ENCODE measurements at places on chromosomes 1 and 21.

DNA sequence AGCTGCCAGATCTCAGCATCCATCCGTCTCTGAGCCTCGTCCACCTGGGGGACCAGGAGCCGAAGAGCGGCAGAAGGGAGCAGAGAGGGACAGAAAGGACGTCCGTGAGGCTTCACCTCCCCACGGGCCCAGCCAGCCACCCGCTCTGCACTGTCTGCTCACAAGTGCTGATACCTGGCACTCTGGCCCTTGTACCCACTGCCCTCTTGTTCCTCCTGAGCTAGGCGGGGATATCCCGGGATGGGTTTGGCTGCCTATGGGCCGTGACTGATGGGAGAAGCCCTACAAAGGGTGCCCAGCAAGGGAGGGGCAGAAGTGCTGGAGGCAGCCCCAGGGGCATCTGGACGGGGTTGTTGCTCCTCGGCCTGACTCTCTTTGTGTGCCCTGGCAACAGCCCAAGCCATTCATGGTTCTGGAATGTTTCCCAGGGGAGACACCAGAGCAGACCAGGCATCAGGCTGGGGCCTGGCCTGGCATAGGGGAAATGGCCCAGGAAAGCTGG, 57.6 kb downstream of the LDLRAD2 start:
- DNase-seq: peak; percentile 1

- DNase-seq: peak; percentile 64
Measured at GRCh38 chr1:181216591-181216994, 128.1 kb downstream of the IER5 start.

GRCh38 chr1:23574265-23574754, 15.0 kb upstream of the ID3 start:
- DNase-seq: no peak

DNA sequence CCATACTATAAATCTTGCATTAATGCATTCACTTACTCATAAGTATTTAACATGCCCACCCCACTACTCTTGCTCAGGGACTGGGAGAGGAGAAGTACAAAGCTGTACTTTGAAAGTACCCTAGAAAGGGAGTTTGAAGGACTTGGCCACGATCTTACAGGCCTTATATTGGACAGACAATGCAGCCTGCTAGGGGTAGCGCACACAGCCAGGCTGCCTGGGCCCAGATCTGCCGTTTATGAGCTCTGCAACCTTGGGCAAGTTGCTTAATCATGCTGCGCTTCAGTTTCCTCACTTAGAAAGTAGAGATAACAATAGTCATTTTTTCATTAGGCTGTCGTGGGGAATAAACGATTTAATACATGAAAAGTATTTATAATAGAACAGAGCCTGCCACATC, 110.1 kb downstream of the CDC7 start:
- no peak for DNase-seq

- DNase-seq: no peak
Measured at GRCh38 chr1:11825131-11825530, 19.1 kb downstream of the CLCN6 start.

GRCh38 chr1:7967651-7968050, 6.1 kb downstream of the PARK7 start:
- no peak for DNase-seq

DNA sequence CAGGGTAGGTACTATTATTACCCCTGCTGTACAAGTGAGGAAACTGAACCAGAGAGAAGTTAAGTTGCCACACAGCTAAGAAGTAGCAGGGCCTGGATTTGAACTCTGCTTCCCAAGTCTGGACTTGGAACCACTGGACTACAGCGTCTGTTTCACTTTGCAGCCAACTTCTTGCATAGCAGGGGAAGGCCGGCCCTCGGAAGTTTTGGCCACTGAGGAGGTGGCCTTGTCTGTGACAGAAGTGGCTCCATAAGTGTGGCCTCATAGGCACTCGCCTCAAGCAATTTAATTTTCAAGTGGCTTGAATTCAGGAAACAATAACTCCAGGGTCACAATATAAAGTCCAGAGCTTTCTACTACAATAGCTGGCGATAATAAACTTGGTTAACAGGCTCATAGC, 41.4 kb downstream of the PLEKHA6 start:
- no peak for DNase-seq
